Stomach (tissue), 19 donors: ENCODE measurements at places on chromosomes 12 and 14. TPM values are rescaled to one million over a fixed set of nuclear protein-coding genes. Genes with fewer than 3 reads are reported as not detected.

DNA sequence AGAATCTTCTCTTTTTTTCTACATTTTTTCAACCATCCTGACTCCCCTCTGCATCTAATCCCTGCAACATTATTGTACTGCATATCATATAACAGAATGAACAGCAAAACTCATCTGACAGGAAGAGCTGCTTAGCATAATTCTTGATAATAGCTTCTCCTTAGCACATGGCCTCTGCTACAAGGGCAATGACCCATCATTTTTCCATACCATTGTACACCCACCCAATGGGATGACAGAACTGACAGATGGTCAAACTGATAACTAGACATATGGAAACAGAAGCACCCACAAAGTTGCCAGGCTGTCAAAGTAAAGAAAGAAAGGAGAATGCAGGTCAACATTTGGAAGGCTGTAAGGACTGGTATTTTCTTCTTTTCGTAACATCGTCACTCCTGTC is 390.4 kb upstream of the USP15 start:
- H3K4me1 ChIP-seq = no peaks in the 10 kb centered on the region
- DNase-seq = no peak
- no peaks in the 10 kb centered on the region for H3K27me3 ChIP-seq

DNA sequence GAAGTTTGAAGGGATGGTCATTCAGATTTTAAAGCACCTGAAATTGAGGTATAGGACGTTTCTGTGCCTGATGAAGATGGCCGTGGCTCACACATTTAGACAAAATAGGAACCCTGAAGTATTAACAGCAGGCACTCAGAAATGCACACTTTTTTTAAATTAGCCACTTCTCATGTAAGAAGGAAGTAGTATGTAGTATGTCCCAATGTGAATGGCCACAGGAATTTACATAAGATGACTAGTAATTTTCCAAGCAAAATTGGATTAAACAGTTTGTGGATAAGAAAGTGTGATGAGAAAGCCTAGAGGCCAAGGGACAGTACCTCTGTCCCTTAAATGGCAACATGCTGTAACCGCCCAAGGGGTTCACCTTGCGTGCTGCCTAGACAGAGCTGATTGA is 1.8 kb upstream of the MIS18BP1 start:
- no peak overlapping the region for H3K27ac ChIP-seq
- no peaks in the 10 kb centered on the region for H3K36me3 ChIP-seq

DNA sequence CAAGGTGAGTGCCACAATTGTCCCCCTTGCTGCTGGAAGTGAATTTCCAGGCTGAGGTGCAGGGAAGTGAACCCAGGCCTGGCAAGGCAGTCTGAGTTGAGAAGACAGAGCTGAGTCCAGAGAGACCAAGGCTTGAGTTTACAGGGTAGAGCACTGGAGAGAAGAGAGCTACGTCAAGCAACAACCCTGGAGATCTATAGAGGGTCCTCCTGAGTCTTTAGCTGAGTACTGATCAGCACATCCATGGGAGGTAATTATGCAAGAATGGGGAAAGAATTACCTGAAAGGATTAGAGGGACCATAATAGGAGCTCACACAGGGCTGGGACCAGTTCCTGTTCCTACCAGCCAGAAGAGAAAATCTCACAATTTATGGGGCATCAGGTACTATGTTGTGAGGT is 190.7 kb downstream of the NEDD1 start:
- H3K36me3 ChIP-seq = no peaks in the 10 kb centered on the region
- no peaks in the 10 kb centered on the region for H3K27me3 ChIP-seq
- no peak overlapping the region for H3K27ac ChIP-seq
- no peaks in the 10 kb centered on the region for H3K4me1 ChIP-seq
- no peak overlapping the region for H3K4me3 ChIP-seq

DNA sequence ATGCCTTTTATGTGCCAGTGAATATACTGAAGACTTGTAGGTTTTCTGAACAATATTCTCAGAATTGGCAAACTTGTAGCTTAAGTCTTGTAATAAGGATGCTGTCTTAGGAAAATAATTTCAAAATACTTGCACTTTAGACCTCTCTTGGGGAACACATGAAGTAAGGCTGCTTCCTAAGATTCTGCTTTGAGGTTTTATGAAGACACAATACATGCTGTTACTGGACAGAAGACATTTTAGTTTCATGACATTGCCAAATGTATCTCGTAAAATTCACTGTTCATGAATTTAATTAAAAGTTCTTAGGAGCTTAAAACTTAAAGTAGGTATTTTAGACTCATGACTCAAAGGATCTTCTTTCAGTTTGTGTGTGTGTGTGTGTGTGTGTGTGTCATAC is 80.7 kb downstream of the RAD51B start:
- H3K4me1 ChIP-seq = no peaks in the 10 kb centered on the region
- no peaks in the 10 kb centered on the region for H3K36me3 ChIP-seq
- H3K4me3 ChIP-seq = no peak overlapping the region

GRCh38 chr12:111353603-111354295 is 15.1 kb downstream of the PHETA1 start:
- no peak overlapping the region for H3K4me3 ChIP-seq
- DNase-seq = no peak
- H3K36me3 ChIP-seq = no peaks in the 10 kb centered on the region
- no peaks in the 10 kb centered on the region for H3K4me1 ChIP-seq
- H3K27ac ChIP-seq = no peak overlapping the region

GRCh38 chr12:124586756-124587155 is 19.3 kb upstream of the NCOR2 start:
- H3K27ac ChIP-seq = no peak overlapping the region
- no peak overlapping the region for H3K4me3 ChIP-seq
- no peaks in the 10 kb centered on the region for H3K36me3 ChIP-seq
- peak; percentile 74 for DNase-seq
- no peaks in the 10 kb centered on the region for H3K27me3 ChIP-seq

DNA sequence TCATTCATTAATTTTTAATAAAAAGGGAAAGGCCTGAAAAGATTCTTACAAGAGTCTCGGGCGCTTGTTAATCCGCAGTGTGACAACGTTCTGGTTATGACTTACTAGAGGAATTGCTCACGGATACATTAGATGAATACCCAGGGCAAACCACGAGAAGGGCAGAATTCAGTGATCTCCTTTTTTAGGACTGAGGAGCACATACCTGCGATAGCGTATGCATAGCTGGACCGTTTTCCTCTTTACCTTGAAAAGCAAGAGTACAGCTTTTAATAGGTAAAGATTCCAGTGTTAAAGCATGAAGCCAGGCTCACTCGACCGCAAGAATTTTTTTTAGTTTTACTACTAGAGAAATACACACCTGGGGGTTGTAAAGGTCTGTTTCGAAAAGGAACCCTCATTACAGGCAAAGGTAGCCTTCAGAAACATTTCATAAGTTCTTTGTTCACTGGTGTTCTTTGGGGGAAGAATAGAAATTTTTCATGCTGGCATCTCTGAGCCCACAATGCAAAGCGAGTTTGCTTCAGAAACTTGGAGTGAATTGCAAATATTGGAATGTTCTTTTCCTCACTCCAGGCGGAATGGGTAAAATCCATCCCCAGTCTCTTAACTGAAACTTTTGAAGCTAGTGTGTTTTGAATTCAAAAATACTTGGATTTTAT is 953 bp downstream of the MAPK1IP1L start:
- H3K36me3 ChIP-seq = peaks cover 11% of the 10 kb centered on the region
- DNase-seq = no peak
- peaks cover 54% of the 10 kb centered on the region for H3K4me1 ChIP-seq
- H3K27ac ChIP-seq = peak overlapping the region; percentile 98
- H3K27me3 ChIP-seq = no peaks in the 10 kb centered on the region

Gene RD3L
- total RNA-seq = not detected
